Hippocampal formation (tissue), 2 donors: ENCODE measurements at places on chromosomes 3 and 15.
A peak's percentile ranks its signal among the peaks of the same experiment; 100 is the strongest.

DNA sequence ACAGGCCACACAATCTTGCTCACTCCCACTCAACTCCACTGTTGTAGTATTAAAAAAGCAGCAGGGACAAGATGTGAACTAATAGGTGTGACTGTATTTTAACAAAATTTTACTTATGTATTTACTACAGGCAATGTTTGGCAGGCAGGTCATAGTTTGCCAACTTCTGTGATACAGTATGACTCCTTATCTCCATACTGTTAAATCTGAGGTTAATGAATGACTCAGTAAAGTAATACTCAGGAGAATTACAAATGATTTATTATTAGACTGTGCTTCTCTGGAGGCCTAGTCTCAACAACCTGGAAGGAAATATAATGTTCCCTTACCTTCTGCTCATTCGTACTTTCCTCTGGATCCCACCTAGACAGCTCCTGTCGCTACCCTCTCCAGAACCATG, 258.6 kb upstream of the KCNMB2 start:
- no peak for DNase-seq

DNA sequence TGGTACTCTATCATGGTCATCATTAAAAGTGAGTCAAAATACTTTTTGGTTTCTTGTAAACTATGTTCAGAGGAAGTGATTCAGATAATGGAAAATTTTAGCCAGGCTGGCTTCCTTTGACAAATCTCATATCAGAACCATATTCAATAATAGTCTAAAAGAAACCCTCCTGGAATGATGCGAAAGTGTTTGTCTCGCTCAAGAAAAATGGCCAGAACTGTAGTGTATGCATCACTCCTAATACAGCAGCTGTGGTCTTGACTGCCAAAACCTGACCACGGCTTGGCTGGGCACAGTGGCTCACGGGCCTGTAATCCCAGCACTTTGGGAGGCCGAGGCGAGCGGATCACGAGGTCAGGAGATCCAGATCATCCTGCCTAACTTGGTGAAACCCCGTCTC, 35.6 kb upstream of the KCNMB2 start:
- no peak for DNase-seq

GRCh38 chr3:72810063-72810462, 38.2 kb downstream of the SHQ1 start:
- DNase-seq = no peak

DNA sequence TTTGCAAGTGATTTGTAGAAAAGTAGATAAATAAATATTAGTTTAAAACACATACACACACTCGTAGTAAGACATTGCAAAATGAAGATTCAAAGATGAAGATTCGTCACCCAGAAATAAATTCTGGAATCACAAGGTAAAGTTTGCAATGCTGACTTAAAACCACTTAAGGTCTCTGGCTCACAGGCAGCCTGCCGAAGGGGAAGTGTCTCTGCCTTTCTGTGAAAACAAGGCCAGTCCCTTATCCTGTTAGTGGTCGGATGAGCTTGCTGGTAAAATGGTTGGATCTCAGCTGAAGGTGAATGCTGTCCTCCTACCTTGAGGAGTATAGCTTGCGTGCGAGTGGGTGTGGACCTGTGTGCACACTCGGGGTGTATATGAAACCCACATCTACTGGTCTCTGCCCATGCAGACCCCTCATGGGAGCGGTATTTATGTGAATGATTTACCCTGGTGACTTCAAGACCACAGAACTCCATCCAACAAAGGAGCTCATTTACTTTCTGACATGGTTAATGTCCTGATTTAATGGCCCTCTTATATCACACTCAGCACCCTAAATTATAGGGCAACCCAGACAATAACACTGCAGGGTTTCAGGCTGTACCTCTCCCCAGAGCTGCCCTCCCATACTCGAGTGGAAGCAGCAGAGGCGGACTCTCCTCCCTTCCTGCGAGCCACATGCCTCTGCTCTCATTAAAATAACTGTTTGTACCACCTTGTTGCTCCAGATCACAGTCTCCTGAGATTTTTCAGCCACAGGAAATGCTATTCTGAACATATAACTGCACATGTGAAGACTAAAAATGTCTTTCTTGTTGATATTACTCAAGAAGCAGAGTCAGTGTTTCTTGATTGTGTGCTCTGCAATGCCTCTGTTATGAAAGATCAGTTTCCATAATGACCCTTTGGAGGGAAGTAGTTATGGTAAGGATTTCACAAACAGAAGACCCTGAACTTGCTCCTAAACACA, 45.9 kb upstream of the ALDH1A3 start:
- no peak for DNase-seq

GRCh38 chr3:194572143-194572789, 61.0 kb downstream of the TMEM44 start:
- no peak for DNase-seq

DNA sequence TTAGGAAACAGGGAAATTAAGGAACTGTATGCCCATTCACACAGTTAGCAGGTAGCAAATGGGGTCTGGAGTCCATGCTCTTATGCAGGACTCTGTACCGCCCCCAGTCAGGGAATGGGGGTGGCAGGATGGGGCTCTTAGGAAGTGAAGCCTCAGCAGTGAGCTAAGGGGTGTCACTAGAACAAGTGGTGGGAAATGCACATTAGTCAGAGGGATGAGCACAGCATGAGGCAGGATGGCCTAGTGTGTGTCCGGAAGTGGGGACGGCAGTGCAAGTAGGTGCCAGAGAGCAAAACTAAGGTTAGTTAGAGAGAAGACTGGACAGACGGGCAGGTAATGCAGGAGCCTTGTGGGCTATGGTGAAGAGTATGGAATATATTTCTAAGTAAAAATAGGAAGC, 60.7 kb downstream of the ST3GAL6 start:
- no peak for DNase-seq

DNA sequence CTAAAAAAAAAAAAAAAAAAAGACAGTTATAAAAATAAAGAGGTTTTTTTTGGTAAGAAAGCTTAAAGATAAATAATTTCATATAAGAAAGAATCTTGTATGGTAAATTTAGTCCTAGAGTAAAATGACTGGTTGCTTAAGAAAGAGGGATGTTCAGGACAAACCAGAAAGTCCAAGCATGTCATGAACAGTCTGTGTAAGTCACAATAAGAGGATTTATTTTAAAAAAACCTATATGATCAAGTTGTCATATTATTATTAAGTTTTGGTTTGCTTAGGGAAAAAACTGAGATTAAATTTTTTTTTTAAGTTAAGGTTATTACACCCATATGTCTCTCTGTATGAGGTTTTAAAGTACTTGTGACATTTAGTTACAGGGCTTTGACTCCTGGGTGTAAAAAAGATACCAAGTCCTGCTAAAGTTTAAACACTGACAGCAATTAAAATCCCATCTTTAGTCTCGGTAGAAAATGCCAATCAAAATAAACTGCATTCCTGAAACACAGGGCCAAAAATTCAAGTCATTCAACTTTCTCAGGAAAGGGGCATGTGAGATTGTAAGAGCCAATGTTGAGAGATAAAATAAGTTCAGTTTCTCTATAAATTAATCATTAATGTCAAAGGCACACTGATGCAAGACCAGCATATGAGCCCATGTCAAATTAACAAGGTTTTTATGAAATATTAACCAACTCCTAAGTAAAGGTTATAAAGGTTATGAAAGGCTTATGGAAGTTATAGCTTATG, 8.5 kb upstream of the BDH1 start:
- no peak for DNase-seq

DNA sequence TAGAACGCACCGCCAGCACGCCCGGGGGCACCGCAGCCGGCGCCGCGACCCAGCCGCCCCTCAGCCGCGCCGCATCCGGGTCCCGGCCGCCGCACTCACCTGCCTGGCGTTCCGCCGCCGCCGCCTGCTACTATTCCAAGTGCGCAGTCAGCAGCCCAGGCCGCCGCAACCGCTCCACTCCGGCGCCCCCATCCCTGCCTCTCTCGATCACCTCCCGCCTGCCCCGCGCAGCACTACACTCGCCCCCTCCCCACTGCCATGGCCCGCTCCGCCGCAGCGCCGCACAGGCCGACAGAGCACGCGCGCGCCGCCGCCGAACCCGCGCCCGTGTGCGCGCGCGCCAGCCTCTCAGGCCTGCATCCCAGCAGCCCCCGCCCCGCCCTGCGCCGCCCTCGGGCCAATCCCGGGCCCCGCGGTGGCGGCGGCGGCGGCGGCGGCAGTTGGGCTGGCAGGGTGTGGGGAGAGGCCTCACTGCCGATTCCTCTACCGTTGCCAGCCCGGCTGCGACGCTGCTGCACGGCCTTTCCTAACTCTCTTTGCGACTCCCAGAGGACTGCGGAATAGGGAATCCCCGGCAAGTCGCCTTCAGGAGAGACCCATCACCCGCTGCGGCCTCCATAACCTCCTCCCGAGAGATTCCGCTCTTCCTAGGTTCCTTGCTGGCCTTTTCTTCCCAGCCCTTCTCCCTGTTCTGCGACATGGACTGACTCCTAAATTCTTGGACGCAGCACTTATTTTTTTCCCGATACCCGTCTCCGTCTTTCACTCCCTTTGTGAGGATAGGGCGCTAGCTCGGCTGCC, at the start of gene PIK3CB:
PIK3CB (minus strand) TSS at position 333 of the 801 bp plus-strand sequence. CDS start 75,585 bp downstream, outside the sequence.
- peak; percentile 85 for DNase-seq

- DNase-seq = no peak
Observed at GRCh38 chr3:155835341-155836071, 18.7 kb downstream of the SLC33A1 start.

- DNase-seq = no peak
Observed at GRCh38 chr15:81749716-81750375, 296.0 kb downstream of the MEX3B start.

GRCh38 chr3:72904163-72904562, 16.3 kb downstream of the GXYLT2 start:
- DNase-seq = no peak

DNA sequence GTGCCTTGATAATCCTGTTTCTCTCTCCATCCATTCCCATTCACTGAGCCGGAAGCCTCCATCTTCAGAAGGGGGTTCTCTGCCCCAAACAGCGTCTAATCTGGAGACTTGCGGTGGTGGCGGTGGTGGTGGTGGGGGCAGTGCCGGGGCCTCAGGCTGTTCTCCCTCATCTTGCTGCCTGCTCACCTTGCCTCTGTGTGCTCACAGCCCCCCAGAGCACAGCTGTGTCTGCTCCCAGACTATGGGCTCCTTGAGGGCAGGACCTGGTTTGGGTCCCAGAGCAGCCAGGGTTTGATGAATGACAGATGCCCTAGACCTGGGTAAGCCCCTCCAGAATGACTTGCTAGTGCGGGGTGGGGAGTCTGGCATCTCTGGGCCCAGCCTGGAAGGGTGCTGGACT, 430 bp upstream of the PSTPIP1 start:
- no peak for DNase-seq

GRCh38 chr3:123759311-123759710, 124.8 kb downstream of the MYLK start:
- DNase-seq = no peak

- DNase-seq = no peak
Observed at GRCh38 chr3:134522541-134522940, 36.7 kb downstream of the CEP63 start.

DNA sequence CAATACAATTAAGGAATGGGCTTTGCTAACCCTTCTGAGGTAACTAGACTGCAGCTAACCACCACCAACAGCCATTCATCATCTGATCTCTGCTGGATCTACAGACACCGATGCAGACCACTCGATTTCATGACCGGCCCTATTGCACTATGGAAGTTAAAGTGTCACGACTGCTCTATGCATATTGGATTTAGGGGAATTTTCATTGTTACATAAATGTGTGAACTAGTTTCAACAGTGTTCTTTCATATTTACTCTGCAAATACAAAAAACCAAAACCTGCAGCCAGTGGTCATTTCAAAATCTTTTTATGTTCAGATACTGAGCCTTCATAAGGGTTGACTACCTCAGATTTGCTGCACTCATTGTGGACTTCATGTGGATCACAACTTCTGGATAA, 14.5 kb downstream of the CDV3 start:
- DNase-seq = no peak

DNA sequence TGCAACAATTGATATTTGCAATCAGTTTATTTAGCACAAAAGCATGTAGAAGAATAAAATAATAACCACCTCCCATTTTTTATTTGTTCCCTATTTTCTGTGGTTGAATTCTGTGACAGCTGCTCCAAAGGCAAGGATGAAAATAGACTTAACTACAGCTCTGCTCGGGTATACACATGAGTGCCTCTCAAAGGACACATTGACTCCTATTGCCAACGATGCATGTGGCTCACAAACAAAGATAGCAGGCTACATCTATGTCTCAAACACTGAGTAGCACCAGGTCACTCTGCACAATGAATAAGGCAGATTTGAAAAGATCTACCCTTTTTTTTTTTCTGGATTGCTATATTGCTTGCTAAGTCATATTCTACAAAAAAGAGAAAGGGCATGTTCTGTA, 612.9 kb downstream of the ROBO1 start:
- DNase-seq = no peak

DNA sequence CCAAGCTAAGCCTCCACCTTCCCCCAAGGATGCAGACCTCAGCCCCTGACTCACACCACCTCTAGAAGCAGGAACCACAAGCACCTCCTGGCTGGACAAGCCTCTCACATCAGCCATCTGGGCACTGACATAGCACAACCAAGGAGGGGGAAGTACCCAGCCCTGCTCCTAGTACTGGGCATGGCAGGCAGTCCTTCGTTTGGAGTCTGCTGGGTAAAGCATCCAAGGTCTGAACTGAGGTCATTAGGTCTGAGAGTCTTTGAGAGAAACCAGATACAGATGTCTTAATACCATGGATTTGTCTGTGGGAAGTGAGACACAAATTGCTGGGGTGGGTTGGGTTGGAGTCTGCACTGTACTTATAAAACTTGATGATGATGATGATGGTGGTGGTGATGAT, 61.8 kb downstream of the CCDC33 start:
- no peak for DNase-seq

DNA sequence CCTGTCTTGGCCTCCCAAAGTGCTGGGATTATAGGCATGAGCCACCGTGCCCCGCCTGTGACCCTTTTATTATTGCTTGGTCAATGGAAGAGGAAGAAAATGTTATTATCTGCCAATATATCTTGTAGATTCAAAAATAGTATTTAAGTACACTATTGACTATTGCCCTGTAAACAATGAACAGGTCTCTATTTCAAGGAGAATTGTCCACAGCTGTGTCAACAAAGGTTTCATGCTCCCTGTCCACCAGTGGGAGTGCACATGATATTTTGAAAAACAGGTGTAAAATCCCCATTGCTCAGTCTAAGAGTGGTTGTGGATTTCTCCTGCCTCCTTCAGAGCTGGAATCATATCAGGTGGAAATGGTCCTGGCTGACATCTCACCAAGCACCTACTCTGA, 36.5 kb upstream of the IGF1R start:
- no peak for DNase-seq

DNA sequence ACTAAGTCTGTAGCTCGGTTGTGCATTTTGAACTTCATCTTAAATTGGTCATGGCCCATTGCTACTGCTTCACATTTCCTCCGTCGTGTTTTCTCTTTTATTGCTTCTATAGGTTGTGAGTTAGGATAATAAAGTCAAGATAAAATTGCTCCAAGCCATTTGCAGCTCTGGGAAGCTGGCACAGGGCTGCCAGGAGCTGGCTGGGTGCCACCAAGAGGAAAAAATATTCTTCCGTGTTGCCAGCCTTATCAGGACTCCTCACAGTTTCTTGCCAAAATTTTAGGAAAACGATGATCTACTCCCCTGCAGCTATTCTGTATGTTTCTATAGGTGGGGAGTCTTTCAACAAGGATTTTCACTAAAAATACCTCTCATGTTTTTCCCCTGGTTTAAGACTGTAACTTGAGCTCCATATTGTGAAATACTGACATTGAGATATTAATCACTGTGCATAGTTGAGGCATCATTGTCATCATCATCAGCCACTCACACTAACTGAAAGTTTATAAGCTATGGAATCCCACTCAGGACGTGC, 55.4 kb upstream of the PIAS1 start:
- no peak for DNase-seq
